ENCODE measurements at places on chromosomes 2 and 18.

- DNase-seq, result no peak
These were observed 8.7 kb downstream of the CTIF start for GRCh38 chr18:48547531-48547981.

- DNase-seq, result no peak
These were observed 1142.3 kb downstream of the RPIA start for GRCh38 chr2:89833780-89834117.

- DNase-seq, result no peak
These were observed 41.4 kb downstream of the FMNL2 start for GRCh38 chr2:152376385-152376784.

DNA sequence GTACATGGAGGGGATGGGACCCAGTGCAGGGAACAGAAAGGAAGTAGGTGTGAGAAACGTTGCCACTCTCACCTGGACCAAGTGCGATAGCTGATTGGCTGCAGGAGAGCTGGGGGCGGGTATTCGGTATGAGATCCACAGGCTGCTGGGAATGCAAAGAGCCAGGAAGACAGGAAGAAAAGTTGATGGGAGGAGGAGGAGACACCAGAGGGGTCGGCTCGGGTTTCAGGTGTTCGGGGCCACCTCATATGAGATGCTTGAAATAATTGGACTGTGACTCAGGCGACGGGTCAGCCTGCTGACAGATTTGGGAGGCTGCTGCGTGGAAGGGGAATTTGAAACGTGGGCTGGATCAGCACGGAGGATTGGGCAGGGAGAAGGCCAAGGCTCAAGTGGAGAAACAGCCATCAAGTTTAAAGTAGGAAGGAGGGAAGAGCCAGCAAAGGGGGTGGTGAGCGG lies 65.1 kb downstream of the MRPS9 start:
- no peak for DNase-seq

DNA sequence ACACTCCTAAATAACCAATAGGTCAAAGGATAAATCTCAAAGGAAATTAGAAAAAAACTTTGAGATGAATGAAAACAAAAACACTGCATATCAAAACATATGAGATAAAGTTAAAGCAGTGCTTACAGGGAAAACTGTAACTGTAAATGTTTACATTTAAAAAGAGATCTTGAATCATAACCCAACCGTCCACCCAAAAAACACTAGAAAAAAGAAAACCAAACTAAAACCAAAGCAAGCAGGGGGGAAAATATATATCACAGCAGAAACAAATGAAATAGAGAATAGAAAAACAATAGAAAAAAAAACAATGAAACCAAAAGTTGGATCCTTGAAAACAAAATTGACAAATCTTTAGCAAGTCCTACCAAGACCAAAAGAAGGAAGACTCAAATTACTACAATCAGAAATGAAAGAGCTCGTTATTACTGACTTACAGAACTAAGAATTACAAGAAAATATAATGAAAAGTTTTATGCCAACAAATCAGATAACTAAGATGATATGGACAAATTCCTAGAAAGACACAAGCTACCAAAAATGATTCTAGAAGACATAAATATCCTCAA lies 65.6 kb downstream of the TLK1 start:
- no peak for DNase-seq

- DNase-seq, result no peak
These were observed 293.2 kb downstream of the PIEZO2 start for GRCh38 chr18:10856132-10856531.
